ENCODE measurements at places on chromosomes 16 and 17. TPM values are rescaled to one million over a fixed set of nuclear protein-coding genes. Genes with fewer than 3 reads are reported as not detected.

GRCh38 chr17:79183293-79184158 is 108.9 kb downstream of the ENGASE start:
- H3K36me3 ChIP-seq: no peaks in the 10 kb centered on the region
- no peaks in the 10 kb centered on the region for H3K4me1 ChIP-seq
- H3K27ac ChIP-seq: no peak overlapping the region
- DNase-seq: no peak

CCL15 gene
- total RNA-seq: 2.0 TPM

DCAKD gene
- total RNA-seq: 57.5 TPM

GRCh38 chr17:58641887-58642311 is 49.9 kb downstream of the TEX14 start:
- no peak for DNase-seq
- no peaks in the 10 kb centered on the region for H3K4me1 ChIP-seq
- no peak overlapping the region for H3K27ac ChIP-seq
- no peaks in the 10 kb centered on the region for H3K36me3 ChIP-seq

- no peak overlapping the region for H3K4me3 ChIP-seq
- H3K27ac ChIP-seq: no peak overlapping the region
- no peak for DNase-seq
- no peaks in the 10 kb centered on the region for H3K36me3 ChIP-seq
- H3K27me3 ChIP-seq: no peaks in the 10 kb centered on the region
- H3K4me1 ChIP-seq: peaks cover 22% of the 10 kb centered on the region
Observed at GRCh38 chr17:51142597-51142996, 10.8 kb upstream of the NME1 start.

DNA sequence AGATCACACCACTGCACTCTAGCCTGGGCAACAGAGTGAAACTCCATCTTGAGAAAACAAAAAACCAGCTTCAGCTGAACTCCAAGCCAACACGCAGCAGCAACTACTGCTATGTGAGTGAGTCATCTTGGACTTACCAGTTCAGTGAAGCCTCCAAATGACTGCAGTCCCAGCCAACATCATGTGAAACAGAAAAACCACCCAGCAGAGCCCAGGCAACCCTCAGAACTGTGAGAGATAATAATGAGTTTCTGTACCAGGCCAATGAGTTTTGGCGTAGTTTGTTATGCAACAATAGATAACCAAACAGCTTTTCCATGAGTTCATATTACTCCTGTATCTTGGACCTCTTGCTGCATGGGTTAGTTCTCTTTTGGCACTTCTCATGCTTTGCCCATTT is 23.3 kb downstream of the PHF12 start:
- no peaks in the 10 kb centered on the region for H3K27me3 ChIP-seq
- peaks cover 24% of the 10 kb centered on the region for H3K36me3 ChIP-seq
- H3K4me3 ChIP-seq: no peak overlapping the region
- peaks cover 11% of the 10 kb centered on the region for H3K4me1 ChIP-seq
- no peak overlapping the region for H3K27ac ChIP-seq

DNA sequence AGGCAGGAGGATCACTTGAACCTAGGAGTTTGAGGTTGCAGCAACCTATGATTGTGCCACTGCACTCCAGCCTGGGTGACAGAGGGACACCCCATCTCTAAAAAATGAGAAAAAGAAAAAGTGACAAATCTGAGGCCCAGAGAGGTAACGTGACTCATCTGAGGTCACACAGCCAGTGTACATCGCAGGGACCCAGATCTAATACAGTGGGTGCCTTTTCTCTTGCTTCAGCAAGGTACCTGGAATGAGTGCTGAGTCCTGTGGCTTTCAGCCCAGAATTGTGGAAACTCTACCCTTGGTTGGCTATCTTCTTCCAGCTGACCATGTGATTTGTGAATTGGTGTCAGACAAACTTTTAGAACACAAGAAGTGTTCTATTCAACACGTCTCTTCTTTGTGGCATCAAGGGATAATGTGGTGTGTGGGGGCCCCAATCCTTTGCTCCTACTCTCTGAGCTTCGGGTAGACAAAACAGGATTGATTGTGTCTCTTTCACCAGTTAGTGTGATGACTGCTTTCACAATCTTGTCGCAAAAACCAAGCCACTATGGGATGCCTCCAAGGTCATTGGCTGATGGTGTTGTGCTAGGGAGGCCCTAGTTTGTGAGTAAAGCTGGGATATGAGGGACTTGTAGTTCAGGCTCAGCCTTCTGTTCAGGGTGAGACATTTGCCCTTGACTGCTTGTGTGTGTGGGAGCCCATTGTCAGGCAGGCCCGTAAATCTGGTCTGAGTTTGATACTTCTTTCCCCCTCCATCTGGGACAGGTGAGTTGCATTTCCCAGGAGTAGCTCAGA is 71.0 kb downstream of the MSI2 start:
- no peak overlapping the region for H3K4me3 ChIP-seq
- H3K27me3 ChIP-seq: no peaks in the 10 kb centered on the region
- H3K4me1 ChIP-seq: peaks cover 29% of the 10 kb centered on the region
- no peak for DNase-seq
- H3K27ac ChIP-seq: no peak overlapping the region
- peaks cover 34% of the 10 kb centered on the region for H3K36me3 ChIP-seq

DNA sequence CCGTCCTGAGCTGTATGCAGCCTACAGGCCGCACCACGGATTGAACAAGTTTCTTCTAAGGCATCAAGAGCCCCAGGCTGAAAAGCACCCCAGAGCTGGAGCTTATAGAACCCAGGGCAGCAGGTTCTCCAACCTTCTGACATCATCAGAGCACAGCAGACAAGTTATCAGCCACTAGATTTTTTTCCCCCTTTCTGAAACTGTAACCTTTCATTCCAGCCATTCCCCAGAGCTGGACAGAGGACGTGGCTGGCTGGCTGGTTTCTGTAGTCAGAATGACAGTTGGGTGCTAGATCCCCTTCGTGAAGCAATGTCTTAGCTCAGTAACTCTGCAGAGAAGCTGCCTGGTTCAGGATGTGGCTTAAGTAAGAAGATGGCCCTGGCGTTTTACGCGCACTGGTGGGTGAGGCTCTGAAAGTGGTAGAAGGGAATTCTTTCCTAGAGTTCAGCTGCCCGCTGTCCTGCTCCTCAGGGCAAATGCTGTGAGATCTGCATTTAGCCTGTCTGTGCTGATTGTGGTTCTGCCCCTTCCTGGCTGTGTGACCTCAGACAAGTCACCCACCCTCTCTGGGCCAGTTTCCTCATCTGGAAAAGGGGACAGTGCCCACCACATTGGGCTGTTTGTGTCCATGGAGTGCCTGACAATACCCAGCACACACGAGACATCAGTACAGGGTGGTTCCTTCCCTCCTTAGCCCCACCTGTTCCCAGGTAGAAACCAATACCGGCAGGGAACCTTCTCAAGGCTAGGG is 9.1 kb downstream of the DEXI start:
- H3K27ac ChIP-seq: no peak overlapping the region
- no peaks in the 10 kb centered on the region for H3K27me3 ChIP-seq
- DNase-seq: no peak
- H3K4me3 ChIP-seq: no peak overlapping the region
- H3K36me3 ChIP-seq: peaks cover 4% of the 10 kb centered on the region

GRCh38 chr16:58266336-58266735 is 28.5 kb downstream of the PRSS54 start:
- no peak overlapping the region for H3K27ac ChIP-seq
- no peaks in the 10 kb centered on the region for H3K27me3 ChIP-seq
- H3K4me3 ChIP-seq: no peak overlapping the region
- H3K36me3 ChIP-seq: peaks cover 4% of the 10 kb centered on the region

CA10 gene
- total RNA-seq: 0.90 TPM

TMEM114 gene
- not detected for total RNA-seq

PRR35 gene
- 0.12 TPM for total RNA-seq

DNA sequence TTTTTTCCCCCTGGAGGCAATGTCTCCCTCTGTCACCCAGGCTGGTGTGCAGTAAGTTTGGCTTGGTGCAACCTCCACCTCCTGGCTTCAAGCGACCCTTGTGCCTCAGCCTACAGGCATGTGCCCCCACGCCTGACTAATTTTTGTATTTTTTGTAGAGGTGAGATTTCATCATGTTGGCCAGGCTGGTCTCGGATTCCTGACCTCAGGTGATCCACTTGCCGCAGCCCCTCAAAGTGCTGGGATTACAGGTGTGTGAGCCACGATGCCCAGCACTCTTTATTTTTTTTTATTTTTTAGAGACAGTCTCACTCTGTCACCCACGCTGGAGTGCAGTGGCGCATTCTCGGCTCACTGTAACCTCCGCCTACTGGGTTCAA is 113.2 kb downstream of the ABCC6 start:
- no peak overlapping the region for H3K27ac ChIP-seq
- peaks cover 21% of the 10 kb centered on the region for H3K36me3 ChIP-seq
- no peaks in the 10 kb centered on the region for H3K27me3 ChIP-seq
- H3K4me1 ChIP-seq: no peaks in the 10 kb centered on the region

- DNase-seq: no peak
- H3K36me3 ChIP-seq: no peaks in the 10 kb centered on the region
- H3K4me3 ChIP-seq: no peak overlapping the region
- H3K27me3 ChIP-seq: no peaks in the 10 kb centered on the region
Observed at GRCh38 chr16:81179219-81179618, 59.3 kb upstream of the BCO1 start.

- peak overlapping the region; percentile 60 for H3K27ac ChIP-seq
- peaks cover 5% of the 10 kb centered on the region for H3K4me1 ChIP-seq
- H3K4me3 ChIP-seq: peak overlapping the region; percentile 41
- peaks cover 5% of the 10 kb centered on the region for H3K36me3 ChIP-seq
- DNase-seq: no peak
- H3K27me3 ChIP-seq: no peaks in the 10 kb centered on the region
Observed at GRCh38 chr16:20803561-20804214, 2.6 kb downstream of the ERI2 start.

GRCh38 chr17:62882284-62882683 is 74.2 kb upstream of the MARCHF10 start:
- DNase-seq: no peak
- H3K4me1 ChIP-seq: peaks cover 8% of the 10 kb centered on the region
- H3K4me3 ChIP-seq: no peak overlapping the region
- H3K36me3 ChIP-seq: no peaks in the 10 kb centered on the region

DNA sequence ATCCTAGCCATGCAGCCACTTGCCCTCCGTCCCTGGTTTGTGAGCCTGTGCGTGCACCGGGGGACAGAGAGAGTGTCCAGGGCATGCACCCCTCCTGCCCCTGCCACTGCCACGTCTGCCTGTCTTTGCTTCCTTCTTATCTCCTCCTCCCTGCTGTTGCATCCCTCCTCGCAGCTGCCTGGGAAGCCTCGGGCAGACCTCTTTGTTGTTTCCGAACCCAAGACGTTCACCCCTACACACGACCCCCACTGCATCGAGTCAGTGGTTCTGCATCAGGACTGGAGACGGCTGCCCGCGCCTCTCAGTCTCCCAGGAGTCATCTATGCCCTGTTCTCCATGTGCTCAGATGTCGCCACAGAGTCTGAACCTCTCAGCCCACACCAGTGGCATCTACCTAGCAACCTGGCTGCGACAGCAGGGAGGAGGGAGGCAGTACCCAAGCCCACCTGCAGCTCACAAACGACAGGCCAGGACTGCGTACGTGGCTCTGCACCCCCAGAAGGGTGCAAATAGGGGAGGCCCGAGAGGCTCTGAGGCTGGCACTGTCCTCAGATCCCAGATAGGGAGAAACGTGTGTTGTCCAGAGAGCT is 5.2 kb downstream of the TIMP2 start:
- H3K36me3 ChIP-seq: peaks cover 12% of the 10 kb centered on the region
- DNase-seq: no peak
- peak overlapping the region; percentile 78 for H3K27ac ChIP-seq

OGFOD3 gene
- total RNA-seq: 31.6 TPM

DNA sequence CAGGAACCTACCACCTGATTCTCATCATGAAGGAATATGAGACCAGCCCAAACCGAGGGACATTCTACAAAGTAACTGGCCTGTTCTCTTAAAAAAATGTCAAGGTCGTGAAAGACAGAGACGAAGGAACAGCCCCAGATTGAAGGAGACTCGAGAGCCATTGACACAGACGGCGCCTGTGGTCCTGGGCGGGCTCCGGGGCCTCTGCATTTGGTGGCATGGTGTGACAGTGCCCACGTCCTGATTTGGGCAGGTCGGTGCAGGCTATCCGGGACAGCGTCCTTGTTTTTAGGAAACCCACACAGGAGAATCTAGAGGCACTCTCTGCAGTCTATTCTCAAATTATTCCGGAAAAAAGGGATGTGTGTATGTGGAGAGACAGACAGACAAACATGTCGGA is 64.1 kb downstream of the ADCY9 start:
- DNase-seq: no peak
- H3K27ac ChIP-seq: no peak overlapping the region
- H3K27me3 ChIP-seq: no peaks in the 10 kb centered on the region
- H3K4me3 ChIP-seq: no peak overlapping the region
- H3K4me1 ChIP-seq: peaks cover 32% of the 10 kb centered on the region

DNA sequence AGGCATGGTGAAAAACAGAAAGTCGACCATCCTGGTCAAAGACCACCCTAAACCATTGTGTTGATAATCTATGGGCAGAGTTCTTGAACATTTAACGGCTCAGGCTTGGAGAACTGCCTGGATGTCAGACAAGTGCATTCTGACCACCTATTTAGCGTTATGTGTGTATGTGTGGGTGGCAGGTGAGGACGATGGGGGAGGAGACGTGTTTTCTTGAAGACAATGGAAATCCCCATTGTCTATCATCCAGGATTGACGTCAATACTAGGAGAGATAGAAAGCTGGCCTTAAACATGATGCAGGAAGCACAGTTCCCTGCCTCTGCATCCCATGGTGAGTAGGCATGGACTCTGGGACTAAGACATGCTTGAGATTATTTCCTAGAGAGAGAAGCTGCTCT is 157.4 kb upstream of the MAF start:
- H3K27me3 ChIP-seq: no peaks in the 10 kb centered on the region
- H3K4me3 ChIP-seq: no peak overlapping the region
- H3K27ac ChIP-seq: no peak overlapping the region
- DNase-seq: no peak
- H3K36me3 ChIP-seq: no peaks in the 10 kb centered on the region
- H3K4me1 ChIP-seq: peaks cover 16% of the 10 kb centered on the region

P4HB gene
- 815 TPM for total RNA-seq

DNA sequence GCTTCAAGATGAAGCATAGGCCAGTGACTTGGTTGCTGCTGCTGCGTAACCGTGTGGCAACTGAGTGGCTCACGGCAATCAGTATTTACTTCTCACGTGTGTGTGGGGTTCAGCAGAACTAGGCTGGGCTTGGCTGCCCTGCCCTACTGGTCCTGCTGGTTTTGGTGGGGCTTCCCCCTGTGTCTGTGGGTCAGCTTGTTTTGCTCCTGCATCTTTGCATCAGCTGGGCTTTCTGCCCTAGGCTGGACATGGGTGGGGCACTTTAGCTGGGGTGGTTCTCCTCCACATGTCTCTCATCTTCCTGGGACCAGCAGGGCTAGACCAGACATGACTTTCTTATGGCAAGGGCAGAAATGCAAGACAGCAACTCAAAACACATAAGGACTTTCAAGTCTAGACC is 550.5 kb downstream of the MAF start:
- no peak overlapping the region for H3K4me3 ChIP-seq
- DNase-seq: no peak
- peak overlapping the region; percentile 51 for H3K27ac ChIP-seq
- no peaks in the 10 kb centered on the region for H3K36me3 ChIP-seq

- H3K4me3 ChIP-seq: no peak overlapping the region
- H3K27me3 ChIP-seq: no peaks in the 10 kb centered on the region
- no peak overlapping the region for H3K27ac ChIP-seq
- H3K4me1 ChIP-seq: no peaks in the 10 kb centered on the region
- H3K36me3 ChIP-seq: peaks cover 11% of the 10 kb centered on the region
Observed at GRCh38 chr16:54897930-54898329, 32.7 kb upstream of the IRX5 start.

TBC1D26 gene
- total RNA-seq: 0.45 TPM

EVI2B gene
- not detected for total RNA-seq

SSTR5 gene
- total RNA-seq: 1.8 TPM

All from type B pancreatic cell (in vitro differentiated cells).